ENCODE measurements at places on chromosomes 16 and 17.

GRCh38 chr16:89827383-89828198 lies 684 bp upstream of the SPIRE2 start:
- DNase-seq: peak; percentile 83

GRCh38 chr17:11302401-11303186 lies 61.6 kb downstream of the SHISA6 start:
- DNase-seq: no peak

DNA sequence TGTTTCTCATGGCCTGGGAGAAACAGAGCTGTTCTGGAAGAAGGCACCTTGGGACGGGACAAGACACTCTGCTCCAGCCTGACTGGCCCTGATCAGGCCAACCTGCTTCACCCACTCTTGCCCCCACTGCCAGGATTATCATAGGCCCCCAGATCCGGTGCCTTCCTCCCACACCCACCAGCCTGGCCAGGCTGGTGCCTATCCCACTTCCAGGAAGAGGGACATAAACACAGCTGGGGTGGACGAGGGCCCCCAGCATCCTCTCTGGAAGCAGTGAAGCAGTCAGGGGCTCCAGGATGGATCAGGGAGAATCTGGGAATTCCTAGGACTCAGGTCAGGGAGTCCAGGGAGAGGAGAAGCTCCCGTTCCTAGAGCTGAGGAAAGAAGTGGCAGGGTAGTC lies 16.9 kb upstream of the ITGA3 start:
- no peak for DNase-seq

GRCh38 chr17:17495536-17496188 lies 533 bp downstream of the RASD1 start:
- DNase-seq: no peak
